ENCODE measurements at places on chromosomes 4 and X.

DNA sequence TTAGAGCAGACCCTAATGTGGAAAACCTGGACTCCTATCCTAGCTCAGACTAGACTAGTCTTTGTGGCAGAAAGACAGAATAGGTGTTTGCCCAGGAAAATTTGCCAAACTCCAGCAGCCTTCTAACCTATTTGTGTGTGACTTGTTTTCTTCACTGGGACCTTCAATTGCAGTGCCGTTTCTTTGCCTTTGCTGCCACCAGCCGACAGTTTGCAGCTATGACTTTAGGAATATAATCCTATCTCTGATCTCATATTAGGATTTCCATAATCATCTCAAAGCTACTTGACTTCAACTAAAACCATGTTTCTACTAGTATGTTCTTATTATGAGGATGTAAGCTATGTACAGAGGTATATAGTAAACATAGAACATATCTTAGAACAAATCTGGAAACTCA is 60.2 kb upstream of the PGAM4 start:
- DNase-seq = no peak

DNA sequence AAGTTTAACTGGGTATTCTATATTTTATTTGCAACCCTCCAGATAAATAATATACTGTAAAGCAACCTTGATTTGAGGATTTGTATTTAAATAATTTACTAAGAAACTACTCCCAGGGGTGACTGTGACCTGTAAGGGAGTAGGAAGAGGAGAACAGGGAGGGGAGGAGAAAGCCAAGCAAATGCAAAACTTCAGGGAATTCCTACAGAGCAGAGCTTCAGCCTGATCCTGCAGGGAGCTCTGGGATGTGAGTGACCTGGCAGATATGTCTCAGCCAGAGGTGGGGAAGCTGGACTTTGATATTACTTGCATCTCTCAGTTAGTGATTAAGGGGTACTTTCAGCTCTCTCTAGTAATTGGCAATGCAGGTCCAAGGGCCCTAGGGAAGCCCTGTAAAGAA is 302.0 kb downstream of the FRMPD4 start:
- no peak for DNase-seq

DNA sequence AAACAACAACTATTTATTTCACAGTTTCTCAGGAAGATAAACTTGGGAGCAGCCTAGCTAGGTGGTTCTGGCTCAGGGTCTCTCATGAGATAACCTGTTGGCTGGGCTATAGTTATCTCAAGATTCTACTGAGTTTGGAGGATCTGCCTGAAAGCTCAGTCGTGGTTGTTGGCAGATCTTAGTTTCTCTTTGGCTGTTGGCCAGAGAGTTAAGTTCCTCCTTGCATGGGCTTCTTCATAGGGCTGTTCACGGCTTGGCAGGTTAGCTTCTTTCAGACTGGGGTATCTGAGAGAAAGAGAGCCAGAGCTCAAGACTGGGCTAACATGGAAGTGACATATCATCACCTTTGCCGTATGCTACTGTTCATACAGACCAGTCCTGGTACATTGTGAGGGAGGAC is 28.7 kb downstream of the SEC24B start:
- DNase-seq = no peak

DNA sequence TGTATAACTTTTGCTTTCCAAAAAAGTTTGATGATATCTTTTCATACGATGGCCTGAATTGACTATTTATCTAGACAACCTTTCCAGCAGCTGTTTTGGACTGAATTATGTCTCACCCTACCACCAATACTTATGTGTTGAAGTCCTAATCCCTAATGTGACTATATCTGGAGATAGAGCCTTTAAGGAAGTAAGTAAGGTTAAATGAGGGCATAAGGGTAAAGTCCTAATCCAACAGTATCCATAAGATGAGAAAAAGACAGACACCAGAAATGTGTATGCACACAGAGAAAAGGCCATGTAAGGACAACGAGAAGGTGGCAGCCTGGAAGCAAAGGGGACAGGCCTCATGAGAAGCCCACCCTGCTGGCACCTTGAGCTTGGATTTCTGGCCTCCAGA is 86.6 kb upstream of the PPARGC1A start:
- no peak for DNase-seq

GRCh38 chrX:40303256-40304077 is 205.7 kb upstream of the BCOR start:
- no peak for DNase-seq

- DNase-seq = no peak
These were observed 2253.2 kb upstream of the TENM3 start for GRCh38 chr4:179989975-179990374.

- no peak for DNase-seq
These were observed 6.2 kb downstream of the ARFIP1 start for GRCh38 chr4:152785639-152786615.

DNA sequence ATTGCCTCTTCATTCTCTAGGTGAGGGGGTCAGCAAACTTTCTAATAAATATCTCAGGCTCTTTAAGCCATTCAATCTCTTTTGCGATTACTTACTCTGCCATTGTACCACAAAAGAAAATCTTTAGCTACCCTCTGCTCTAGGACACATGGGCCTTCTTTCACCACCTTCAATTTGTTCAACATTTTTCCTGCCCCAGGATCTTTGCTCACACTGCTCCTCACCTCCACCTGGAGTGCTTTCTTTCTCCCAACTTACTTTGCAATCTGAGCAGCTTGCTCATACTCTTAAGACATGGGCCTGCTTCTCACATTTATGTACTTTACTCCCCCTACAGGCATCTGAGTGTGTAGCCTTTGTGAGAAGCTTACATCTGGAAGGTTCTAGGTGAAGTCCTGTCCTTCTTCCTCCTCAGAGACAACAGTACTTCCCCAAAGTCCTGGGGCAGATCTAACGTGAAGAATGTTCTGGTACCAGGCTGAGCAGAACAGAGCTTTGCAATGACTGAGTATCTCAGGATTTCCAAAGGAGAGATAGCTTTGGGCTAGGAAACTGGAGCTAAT is 55.0 kb upstream of the PRDM5 start:
- DNase-seq = no peak

- no peak for DNase-seq
These were observed 384.8 kb downstream of the FAM133A start for GRCh38 chrX:94058728-94059382.

GRCh38 chr4:168496834-168497233 is at the start of gene PALLD:
PALLD (plus strand) TSS chr4:168497052.
- no peak for DNase-seq

GRCh38 chr4:104063341-104063740 is 343.6 kb upstream of the TACR3 start:
- no peak for DNase-seq

DNA sequence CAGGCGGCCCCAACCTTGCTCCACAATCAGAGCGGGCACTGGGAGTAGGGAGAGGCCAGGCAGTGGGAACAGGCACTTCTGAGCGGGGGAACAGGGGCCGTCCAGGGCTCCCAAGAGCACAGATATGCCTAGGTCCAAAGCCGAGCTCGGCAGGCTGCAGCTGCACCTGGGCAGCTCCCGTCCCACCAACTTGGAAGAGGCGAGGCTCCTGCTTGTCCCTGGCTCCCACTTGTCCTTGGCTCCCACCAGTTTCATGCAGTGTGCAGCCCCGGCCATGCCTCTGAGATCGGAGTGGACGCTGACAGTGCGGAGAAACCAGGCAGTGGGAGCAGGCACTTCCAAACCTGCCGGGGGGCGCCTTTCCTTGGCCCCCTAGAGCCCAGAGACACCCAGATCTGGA is 84.0 kb upstream of the XAGE2 start:
- no peak for DNase-seq

DNA sequence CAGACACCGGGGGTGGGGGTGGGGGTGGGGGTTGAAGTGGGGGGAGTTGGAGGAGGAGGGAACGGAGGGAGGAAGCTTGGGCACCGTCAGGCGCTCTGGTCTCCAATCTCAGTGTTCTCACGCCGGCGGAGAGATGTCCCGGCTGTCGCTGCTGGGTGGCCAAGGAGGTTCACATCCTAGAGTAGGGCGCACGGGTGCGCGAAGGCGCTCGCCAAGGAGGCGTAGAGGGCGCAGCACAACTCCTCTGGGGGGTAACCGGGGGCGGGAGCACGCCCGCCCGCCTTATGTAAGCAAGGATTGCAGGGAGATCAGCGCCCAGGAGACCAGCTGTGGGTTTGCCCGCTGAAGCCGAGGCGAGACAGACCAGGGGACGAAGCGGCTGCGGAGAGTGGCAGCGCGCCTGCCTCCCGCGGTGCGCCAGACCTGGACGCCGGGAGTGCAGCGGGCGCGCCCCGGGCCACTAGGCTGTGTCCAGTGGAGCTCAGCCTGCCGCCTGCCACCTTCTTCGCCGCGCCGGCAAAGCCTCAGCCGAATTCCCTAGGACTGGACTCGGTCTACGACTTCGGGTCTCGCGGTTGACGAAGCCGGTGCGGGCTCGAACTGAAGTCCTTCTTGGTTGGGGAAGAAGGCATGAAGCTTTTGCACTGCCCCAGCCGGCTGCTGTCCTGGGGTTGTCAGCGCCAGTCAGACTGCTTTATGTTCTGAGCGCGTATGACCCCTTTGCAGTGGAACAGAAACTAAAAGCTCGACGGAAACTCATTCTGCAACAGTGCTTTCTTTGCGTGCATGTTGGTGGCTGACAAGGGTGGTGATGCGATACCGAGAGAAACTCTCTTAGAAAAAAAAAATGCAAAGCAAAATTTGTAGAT is 707 bp upstream of the UNC5C start:
- no peak for DNase-seq

DNA sequence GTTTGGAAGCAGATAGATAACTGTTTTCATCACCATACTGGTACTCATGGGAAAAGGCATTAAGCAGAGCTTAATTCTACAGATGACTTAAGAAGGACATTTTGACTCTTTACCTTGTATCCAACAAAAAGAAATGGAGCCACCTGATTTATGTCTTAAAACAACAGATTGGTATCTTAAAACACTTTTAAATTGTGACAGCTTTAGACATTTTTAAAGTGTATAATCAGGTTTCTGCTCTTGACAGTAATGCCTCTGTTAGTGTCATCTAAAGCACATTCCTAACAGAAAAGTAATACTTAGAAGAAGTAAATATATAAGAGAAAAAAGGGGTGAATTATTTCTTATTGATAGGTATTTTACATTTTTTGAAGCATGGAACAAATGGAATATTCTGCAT is 55.9 kb downstream of the SPATA4 start:
- no peak for DNase-seq

DNA sequence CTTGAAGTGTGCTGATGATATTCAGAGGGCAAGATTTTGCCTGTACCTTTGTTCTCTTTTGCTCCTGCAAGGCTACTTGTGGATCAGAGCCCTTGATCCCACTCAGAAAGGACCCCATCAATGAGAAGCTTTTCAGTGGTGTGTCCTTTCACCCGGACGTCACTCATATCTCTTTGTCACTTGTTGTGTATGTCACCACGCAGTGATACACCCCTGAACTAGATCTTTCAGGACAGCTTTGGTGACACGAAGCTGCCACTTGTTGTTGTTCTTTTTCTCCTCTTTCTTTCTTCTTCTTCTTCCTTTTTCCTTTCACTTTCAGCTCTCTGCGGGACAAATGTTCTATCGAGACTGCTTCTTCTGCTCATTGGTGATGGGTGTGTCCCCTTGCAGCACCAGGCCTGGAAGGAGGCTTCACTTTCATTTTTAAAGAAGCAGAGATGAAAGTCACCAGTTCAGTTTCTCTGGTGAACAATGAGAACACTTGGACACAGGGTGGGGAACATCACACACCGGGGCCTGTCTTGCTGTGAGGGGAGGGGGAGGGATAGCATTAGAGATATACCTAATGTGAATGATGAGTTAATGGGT is 83.6 kb downstream of the NBDY start:
- DNase-seq = no peak

DNA sequence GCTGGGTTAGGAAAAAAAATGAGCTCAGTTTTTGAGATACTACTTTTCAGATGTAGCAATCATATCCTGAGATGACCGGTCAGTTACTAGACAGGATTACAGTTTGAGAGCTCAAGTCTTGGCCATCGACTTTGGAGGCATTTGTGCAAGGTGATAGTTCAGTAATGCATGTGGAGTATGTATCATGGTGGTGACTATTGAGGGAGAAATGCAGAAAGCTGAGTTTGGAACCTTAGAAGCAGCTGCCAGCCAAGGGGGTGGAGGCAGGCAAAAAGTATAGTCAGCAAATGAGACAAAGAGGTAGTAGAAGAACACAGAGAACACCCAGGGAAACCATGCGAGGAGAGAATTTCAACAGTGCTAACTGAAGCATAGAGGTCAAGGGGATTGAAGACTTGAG is 48.7 kb upstream of the SLC4A4 start:
- DNase-seq = no peak

GRCh38 chrX:19824603-19825002 is 62.8 kb downstream of the SH3KBP1 start:
- peak; percentile 26 for DNase-seq

GRCh38 chrX:123878252-123878721 is 18.4 kb downstream of the XIAP start:
- no peak for DNase-seq

- DNase-seq = no peak
These were observed 32.4 kb downstream of the CLDN22 start for GRCh38 chr4:183287677-183288076.

GRCh38 chr4:119498527-119498926 is 130.1 kb downstream of the PDE5A start:
- no peak for DNase-seq

GRCh38 chr4:26839534-26839951 is 21.1 kb upstream of the STIM2 start:
- DNase-seq = no peak

DNA sequence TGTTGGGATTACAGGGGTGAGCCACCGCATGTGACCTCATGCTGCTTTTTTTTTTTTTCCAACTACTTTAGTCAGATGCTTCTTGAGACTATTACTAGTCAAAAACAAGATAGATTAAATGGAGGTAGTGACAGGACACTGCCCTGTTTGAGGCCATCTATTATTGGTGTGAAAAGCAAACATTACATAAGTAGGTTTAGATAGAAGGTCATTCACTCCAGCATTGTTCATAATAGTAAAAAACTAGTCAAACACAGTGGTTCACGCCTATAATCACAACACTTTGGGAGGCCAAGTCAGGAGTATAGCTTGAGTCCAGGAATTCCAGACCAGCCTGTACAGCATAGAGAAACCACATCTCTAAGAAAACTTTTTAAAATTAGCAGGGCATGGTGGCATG is 16.3 kb downstream of the XIAP start:
- DNase-seq = no peak

DNA sequence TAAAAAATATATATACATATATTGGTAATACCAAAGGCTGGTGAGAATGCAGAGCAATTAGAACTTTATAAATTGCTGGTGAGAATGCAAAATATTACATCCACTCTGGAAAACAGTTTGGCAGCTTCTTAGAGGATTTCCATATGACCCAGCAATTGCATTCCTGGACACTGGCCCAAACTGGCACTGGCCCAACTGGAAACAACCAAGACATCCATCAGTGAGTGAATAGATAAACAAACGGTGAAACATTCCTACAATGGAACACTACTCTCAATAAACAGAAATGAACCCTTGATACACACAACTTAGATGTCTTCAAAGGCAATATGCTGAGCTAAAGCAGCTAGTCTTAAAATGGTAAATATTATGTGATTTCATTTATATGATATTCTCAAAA is 524.2 kb downstream of the IQCM start:
- no peak for DNase-seq

- peak; percentile 36 for DNase-seq
These were observed 159.7 kb downstream of the NSUN7 start for GRCh38 chr4:40909363-40909876.

- DNase-seq = no peak
These were observed 83.9 kb upstream of the MSX1 start for GRCh38 chr4:4775493-4776004.

All from stimulated activated CD8-positive, alpha-beta memory T cell treated with anti-CD3 and anti-CD28 coated beads, Interleukin-15, amount 100 ng/mL, for 48 hours (primary cell).